Erythroblast (primary cell): ENCODE measurements at places on chromosomes 13 and 19.
A peak's percentile ranks its signal among the peaks of the same experiment; 100 is the strongest.

DNA sequence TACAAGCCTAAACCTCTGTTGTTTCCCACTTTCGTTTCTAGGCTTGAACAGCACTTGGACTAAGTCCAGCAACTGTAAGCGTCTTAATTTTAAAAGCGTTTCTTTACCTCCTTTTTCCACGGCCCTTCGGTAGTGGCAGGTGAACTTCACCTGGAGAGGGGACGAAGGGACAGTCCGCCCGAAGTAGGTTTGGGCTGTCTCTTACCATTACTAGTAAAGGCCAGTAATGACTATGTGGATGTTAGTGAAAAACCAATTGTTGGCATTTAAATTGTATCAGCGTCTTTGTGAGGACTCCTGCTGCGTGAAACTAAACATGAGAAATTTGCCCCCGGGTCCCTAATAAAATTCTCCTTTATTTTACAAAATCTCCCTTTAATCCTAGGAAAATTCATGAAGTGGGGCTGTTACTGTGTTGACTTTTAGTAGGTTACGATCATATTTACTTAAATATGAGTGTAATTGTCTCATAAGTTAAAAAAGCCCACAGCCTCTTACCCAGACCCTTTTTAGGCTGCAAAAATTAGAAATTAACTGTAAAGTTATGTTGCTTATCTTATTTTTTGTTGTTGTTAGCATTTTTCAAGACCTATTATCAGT, 983 bp downstream of the ITM2B start:
- DNase-seq, result peak; percentile 88

DNA sequence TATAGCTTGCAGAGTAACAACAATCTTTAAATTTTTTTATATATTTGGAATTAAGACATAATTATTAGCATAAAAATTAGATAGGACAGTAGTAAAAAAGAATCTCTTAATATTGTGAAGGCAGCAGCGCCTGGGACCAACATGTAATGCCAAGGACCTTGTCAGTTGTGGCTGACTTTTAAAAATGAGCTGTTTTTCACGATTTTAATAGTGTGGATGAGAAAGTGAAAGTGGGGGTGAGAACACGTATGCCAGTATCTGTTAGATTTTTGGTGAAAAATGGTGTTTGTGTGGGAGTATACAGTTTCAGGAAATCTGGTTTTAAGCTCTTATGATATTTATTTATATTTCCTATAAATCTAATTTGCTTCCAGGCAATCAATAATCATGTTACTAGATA, 125.2 kb downstream of the LMO7 start:
- DNase-seq, result no peak

DNA sequence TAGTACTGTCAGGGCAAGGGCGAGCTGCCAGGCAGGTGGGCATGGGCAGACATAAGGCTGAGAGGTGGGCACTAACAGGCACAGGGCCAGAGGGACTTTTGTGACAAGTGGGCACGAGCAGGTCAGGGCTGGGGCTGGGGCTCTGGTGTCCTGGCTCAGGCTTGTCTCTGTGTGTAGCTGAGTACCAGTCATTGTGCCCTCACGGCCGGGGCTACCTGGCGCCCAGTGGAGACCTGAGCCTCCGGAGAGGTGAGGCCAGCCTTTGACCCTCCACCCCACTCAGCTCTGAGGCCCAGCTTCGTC, 21.6 kb downstream of the LTBP4 start:
- DNase-seq, result no peak

DNA sequence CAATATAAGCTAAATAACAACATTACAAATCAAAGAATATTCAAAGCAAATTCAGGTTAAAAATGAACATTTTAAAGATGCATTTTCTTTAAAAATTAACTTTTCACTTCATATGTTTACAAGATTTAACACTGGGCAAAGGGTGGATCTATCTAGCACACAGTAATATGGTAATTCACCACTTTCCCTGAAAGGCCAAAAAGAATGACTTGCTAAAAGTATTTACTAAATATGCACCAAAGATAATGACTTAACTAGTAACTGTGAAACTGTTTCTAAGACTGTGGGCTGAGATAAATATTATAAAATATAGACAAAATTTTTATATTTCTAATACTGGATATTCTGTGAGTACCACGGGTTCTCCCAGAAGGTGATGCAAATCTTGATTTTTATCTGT, 4.5 kb upstream of the EEF1AKMT1 start:
- DNase-seq, result peak; percentile 79

GRCh38 chr13:41802684-41803444, 158.0 kb downstream of the VWA8 start:
- no peak for DNase-seq

- no peak for DNase-seq
Measured at GRCh38 chr13:41859565-41859964, 101.3 kb downstream of the VWA8 start.
